ENCODE measurements at places on chromosomes 2 and 18.

- DNase-seq: no peak
Measured at GRCh38 chr2:10256515-10257031, 46.1 kb upstream of the HPCAL1 start.

- DNase-seq: no peak
Measured at GRCh38 chr2:216904974-216905373, 45.1 kb upstream of the TNP1 start.

DNA sequence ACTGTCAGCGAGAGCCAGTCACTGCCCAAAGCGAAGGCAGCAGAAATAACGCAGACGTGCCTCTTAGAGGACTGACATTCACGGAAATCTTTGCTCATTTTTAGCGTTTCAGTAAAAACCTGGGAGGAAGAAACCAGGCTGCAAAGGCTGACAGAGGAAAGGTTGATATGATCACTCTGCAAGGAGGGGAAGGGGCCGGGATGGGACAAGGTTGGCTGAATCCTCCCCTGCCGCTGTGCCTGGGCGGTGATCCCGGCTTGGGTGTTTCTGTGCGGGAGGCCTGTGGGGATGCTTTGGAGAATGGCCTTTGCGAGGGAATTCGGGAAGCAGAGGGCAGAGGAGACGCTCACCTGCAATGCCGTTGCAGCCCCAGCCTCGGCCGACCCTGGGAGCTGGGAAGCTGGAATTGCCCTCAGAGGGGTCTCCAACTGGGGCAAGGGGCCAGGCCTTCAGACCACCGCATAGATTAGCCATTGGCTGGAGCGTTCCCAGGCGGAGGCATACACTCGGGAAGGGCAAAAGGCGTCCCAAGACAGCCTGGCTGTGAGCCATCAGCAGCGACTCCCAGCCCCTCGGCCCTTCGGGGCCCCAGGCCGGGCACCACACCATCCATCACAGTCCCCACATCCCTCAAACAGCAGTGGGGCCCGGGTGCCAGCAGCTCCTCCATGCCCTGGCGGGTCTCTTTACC is 111.7 kb upstream of the GPC1 start:
- no peak for DNase-seq

- no peak for DNase-seq
Measured at GRCh38 chr2:62713837-62714236, 8.3 kb downstream of the EHBP1 start.

DNA sequence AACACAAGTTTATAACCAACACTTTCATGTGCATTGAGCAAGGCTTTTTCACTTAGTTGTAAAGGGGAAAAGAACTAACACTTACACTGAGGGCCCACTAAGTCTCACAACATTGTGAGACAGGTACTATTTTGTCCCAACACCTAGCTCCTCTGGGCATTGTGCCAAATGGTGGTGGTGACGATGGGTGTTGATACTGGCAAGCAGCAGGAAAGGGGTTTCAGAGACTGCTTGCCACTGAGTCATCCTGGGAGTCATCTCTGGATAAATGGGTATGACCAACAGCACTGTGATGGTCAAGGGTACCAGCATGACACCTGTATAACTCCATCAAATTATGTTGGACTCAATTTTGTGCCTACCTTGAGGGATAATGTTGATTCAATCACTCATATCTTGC is 138.8 kb upstream of the ITGA6 start:
- DNase-seq: no peak

- no peak for DNase-seq
Measured at GRCh38 chr18:3599195-3599594, 149.2 kb downstream of the TGIF1 start.

DNA sequence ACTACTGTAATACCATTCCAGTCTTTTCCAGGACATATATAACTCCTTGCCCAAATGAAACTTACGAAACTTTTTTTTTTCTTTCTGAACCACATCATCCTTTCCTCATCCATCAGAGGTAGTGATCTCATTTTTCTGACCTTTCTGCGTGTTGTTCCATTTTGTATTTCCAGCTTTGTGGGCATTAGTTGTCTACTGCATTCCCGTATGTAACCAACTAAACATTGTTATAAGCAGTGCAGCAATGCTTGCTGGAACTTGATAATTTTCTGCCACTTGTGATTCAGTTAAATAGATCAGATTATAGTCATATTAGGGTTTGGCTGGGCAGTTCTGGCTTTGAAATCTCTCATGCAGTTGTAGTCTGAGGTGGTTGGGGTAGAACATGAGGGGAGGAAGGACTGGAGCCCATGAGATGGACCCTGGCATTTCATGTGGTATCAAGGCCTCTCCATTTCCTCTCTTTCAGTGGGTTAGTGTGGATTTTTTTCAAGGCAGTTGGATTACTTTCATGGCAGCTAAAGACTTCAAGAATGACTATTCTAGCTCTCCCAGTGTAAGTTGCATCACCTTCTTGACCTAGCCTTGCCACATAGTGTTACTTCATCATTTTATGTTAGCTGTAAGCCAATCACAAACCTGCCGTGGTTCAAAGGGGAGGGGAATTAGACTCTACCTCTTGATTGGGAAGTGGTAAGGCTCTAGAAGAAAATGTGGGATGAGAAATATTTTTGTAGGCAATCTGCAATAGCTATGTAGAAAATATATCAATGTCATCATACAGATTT is 80.5 kb downstream of the EHBP1 start:
- no peak for DNase-seq

DNA sequence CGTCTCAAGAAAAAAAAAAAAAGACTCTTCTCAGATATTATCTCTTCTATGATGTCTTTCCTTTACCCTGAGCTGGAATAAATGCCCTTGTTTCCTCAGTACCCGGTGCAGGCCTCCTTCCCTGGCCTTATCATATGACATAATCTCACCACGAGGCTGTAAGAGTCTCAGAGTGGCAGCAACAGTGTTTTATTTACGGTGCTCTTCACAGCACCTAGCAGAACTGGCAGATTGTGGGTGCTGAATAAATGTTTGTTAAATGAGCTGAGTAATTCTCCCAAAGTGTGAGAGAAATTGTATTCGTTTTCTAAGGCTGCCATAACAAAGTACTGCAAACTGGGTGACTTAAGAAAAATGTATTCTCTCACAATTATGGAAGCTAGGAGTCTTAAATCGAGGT is 82.8 kb upstream of the CD28 start:
- no peak for DNase-seq

DNA sequence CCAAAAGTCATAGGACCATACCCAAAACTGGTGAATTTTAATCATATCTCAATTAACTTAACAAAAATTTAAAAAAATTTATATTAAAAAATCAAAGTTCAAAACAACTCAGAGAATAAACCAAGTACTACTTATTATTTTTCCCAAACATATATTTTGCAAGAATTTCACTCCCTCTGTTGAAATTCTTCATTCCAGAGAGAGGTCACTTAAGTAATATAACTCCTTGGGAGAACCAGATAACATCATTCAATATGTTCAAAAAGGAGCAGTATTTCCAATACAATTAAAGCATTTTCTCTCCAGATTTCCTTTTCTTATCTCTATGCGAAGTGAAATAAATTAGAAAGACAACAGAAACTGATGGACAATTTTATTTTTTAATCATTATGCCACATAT is 165.9 kb upstream of the RND3 start:
- DNase-seq: no peak

GRCh38 chr2:196503398-196503797 is 136.1 kb upstream of the CCDC150 start:
- DNase-seq: no peak

GRCh38 chr2:42843611-42844010 is 51.2 kb upstream of the HAAO start:
- no peak for DNase-seq

- no peak for DNase-seq
Measured at GRCh38 chr2:65397122-65397521, 35.3 kb downstream of the SPRED2 start.

- no peak for DNase-seq
Measured at GRCh38 chr2:37059841-37060240, 24.3 kb downstream of the HEATR5B start.

- DNase-seq: no peak
Measured at GRCh38 chr2:197673106-197673505, 2.3 kb downstream of the RFTN2 start.

- DNase-seq: no peak
Measured at GRCh38 chr2:127134833-127135830, 28.2 kb upstream of the BIN1 start.

- no peak for DNase-seq
Measured at GRCh38 chr2:209534228-209534627, 110.4 kb downstream of the MAP2 start.

GRCh38 chr18:70110678-70111077 is 94.8 kb downstream of the RTTN start:
- DNase-seq: no peak

DNA sequence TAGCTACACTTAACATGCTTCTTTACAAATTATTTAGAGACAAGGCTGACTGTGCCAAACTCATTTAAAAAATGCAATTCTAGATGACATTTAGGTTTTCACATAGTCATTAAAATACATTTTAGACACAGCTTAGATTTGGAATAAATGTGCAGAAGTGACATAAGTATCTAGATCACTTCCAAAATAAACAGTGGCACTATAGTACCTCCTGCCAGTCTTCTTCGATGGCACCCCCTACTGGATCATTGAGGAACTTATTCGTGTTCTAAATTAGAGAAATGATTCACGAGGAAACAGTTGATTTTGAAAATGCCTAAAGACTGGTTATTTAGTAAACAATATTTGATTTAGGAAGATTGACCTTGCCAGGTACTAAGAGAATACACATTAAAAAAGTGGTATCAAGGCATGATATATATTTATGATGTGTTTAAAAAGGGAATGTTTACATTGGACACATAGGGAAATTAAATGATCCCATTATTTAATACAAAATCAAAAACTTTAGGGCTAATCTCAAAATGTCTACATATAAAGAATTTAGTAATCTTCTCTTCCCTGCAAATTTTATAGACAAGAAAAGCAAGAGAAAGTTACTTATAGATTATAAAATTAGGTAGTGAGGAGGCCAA is 323.9 kb downstream of the XIRP2 start:
- DNase-seq: no peak

DNA sequence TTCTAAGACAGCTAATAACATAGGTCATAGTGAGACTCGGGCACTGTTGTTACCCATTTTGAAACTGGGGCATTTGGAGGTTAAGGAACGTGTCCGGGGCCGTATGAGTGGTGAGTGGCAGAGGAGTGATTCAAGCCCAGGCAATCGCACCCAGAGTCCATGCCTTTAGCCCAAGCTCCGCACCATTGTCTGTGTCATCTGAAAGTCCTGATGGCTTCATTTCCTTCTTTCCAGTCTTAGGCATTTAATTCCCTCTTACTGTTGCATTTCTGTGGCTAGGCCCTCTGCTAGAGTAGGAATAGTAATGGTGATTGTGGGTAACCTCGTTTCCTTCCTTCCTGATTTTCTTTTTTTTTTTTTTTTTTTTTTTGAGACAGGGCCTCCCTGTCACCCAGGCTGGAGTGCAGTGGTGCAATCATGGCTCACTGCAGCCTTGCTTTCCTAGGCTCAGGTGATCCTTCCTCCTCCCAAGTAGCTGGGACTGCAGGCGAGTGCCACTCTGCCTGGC is 49.8 kb upstream of the ASB1 start:
- no peak for DNase-seq

DNA sequence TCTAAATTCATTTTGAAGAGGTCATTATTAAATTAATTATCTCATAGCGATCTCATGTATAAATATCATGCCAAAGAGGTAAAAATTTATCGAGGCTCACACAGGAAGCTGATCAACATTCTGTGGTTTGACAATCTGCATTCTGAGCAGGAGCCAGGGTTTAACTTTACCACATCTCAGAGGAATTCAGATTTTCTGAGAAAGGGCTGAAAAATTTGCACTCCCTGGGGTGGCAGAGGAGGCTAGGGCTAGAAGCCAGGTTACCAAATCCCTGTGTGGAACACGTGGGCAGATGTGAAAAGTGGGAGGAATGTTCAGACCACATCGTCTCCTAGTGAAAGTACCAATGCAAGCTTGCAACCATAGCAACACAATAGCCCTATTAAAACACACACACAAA is 63.5 kb upstream of the CTLA4 start:
- DNase-seq: no peak

DNA sequence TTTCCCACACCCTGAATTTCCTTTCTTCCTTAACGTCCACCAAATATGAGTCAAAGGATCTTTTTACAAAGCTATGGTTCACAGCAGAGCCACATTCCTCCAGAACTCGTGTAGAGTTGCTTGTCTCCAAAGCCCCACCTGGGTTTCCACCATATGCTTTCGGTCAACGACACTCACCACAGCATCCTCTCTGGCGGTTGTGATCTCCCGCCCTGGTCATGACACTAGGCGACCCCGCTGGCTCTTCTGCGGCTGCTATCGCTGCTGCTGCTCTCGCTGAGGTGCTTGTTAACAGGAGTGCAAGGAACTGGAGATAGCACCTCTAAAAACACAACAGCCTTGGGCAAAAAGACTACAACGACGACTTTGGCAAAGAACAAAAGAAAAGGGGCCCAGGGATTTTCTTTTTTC is 340 bp downstream of the SLC40A1 start:
- DNase-seq: no peak

- no peak for DNase-seq
Measured at GRCh38 chr2:129896226-129897100, 83.0 kb upstream of the RAB6C start.

DNA sequence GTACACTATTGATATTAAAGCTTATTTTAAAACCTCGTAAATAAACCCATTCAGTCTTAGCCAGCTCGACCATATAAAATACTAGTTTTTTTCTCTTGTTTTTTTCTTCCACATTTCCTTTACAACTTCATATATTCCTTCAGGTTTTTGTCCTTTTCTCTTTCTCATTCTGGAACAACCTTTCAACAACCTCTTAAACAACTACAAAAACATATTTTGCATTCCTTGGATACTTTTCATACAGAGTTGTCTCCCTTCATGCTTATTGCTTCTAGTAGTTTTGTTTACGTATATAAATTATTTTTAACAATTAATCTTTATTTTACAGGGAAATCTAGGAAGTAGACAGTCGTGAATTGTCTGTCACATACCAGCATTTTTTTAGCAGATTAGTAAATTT is 41.2 kb downstream of the COMMD1 start:
- DNase-seq: no peak

DNA sequence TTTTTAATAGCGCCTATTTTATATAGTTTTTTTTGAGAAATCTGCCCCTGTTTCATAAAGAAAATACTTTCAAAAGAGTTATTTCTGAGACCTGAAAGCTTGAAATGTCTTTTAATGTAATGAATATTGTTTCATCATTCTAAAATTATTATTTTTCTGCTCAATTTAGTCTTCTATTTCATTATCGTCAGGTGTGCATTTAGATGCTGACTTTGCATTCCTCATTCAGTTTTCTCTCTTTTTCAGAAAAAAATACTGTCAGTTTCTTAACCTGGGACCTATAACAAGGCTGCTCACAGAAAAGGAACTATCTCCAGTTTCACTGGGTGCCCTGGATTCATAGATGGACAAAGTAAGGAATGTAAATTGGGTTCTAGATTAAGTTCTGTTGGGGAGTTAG is 1631.7 kb downstream of the SUCLG1 start:
- no peak for DNase-seq

DNA sequence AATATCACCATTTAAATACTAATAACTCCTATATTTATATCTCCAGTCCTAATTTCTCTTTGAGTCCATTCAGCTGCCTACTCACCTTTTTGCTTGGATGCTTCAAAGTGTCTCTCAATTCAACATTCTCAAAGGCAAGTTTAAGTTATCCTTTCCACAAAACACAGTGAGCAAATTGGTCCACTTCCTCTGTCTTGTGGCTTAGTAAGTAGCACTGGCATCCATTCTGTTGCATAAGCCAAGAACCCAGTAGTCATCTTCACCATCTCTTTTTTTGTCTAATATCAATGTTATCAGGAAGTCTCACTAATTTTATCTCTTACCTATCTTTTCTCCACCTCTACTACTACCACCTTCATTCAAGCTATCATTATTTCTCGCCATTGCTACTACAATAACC is 27.4 kb upstream of the IL1RL1 start:
- no peak for DNase-seq
